HS-5 (cell line): ENCODE measurements at places on chromosomes 1 and 21.

DNA sequence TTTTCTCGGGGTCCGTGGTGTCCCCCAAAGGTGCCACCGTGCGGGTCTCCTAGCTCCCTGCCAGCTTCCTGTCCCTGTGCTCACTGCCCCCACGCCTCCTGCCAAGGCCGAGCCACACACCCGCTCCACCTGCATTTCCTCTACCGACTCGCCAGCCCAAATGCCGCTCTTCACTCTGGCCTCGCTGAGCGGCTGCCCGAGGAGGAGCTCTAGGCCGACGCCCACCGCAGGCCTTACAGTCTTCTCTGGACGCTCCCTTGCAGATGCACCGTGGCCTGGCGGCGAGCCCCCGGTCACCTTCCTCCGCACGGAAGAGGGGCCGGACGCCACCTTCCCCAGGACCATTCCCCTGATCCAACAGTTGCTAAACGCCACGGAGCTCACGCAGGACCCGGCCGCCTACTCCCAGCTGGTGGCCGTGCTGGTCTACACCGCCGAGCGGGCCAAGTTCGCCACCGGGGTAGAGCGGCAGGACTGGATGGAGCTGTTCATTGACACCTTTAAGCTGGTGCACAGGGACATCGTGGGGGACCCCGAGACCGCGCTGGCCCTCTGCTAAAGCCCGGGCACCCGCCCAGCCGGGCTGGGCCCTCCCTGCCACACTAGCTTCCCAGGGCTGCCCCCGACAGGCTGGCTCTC is 26.3 kb downstream of the FTCD start:
- no peak for DNase-seq

- DNase-seq = no peak
Observed at GRCh38 chr1:152228831-152229230, 4.8 kb upstream of the HRNR start.

DNA sequence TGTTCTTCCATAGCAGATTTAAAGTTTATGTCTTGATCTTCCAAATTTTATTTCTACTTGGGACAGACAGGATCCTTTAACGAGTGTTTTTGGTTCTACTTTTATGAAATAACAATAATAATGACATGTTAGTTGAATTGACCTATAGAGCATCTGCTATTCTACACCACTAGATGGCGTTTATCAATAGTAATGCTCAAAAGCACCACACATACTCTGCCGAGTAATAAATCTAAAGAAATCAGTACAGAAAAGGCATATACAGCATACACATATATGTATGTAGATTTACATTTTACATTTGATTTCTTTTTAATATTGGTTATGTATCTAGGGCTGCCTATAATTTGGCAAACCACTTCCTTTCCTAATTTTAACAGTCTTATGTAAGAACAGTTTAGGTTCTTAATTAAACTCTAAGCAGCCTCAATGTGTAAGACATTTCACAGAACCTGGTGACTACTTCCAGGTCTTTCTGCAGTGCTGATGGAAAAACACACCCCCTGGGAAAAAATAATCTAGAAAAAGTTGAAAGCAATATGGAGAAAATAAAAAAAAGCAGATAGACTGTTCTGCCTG is 5.9 kb upstream of the SIPA1L2 start:
- DNase-seq = no peak

DNA sequence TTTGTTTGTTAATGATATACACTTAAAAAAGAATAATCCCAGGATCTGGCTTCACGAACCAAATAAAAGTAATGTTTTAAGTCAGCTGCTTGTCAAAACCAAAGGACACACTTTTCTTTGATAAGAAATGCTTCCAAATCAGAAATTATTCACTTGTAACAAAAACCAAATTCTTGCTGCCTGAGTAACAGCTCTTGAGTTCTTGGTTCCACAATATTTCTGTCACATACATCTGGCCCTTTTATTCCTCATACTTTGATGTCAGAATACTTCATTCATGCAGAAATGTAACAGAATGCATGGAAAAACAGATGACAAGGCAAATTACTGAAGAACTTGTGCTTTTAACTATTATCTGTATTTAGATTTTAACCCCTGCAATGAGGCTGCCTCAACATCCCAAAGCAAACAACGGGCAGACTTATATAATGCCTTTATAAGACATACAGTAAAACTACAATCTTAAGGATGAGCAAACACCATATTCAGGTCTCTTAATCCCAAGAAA is 1.5 kb downstream of the VAMP4 start:
- no peak for DNase-seq

GRCh38 chr1:246506367-246506673 is 759 bp downstream of the SMYD3 start:
- DNase-seq = no peak

- DNase-seq = no peak
Observed at GRCh38 chr1:245772325-245772724, 617.5 kb downstream of the KIF26B start.

GRCh38 chr1:84691122-84691783 is 992 bp upstream of the SSX2IP start:
- no peak for DNase-seq

- no peak for DNase-seq
Observed at GRCh38 chr1:51310871-51311613, 19.3 kb downstream of the TTC39A start.

GRCh38 chr1:112255080-112255479 is 140.9 kb upstream of the CTTNBP2NL start:
- DNase-seq = peak; percentile 19

DNA sequence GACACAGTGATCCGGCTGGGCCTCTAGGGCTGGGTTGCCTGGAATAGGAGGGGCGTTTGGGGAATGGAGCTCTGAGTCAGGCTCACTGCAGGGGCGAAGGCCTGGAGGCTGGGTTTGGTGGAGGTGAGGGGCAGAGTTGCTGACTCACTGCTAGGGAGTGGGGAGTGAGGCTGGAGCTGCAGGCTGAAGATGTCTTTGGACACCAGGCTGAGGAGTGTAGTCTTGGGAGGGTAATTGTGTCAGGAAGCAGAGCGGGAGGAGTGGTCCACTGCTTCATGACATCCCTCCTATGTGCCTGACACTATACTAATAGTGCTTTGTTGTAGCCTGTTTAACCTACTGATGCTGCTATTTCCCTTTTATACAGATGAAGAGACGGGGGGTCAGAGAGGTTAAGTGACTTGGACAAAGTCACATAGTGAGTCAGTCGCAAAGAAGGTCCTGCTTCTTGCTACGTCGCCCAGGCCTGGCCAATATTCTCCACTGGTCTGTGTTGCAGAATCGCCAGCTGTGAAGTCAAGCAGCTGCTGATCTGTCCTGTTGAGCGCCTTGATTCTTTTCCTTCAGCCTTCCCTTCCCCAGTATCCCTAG is 13.6 kb downstream of the ACTL8 start:
- peak; percentile 74 for DNase-seq

DNA sequence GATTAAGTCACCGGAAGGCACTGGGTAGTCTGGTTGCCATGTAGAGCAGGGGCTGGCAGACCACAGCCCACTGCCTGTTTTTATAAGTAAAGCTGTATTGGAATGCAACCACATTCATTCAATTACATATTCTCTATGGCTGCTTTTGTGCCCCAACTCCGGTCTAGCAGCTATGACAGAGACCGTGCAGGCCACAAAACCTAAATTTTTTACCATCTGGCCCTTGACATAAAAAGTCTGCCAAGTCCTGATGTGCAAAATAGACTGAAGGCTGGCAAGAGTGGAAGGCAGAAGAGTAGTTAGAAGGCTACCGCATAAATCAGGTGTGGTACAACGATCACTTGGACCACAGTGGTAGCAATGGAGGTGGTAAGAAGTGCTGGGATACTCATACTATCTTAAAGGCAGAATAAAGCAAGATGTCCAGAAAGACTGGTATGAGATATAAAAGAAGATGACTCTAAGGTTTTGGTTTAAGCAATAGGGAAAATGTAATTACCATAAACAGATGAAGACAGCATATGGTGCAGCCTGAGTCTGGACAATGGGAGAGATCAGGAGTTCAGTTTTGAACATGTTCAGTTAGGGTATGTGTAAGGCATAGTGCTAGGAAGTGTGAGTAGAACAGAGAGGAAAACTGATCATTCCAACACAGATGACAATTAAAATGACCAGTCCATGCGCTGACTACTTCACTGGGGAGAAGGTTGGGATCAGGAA is 37.2 kb downstream of the EGLN1 start:
- DNase-seq = no peak

- no peak for DNase-seq
Observed at GRCh38 chr21:37574751-37575150, 208.2 kb downstream of the DYRK1A start.

- no peak for DNase-seq
Observed at GRCh38 chr1:201137579-201138310, 10.8 kb upstream of the ASCL5 start.

DNA sequence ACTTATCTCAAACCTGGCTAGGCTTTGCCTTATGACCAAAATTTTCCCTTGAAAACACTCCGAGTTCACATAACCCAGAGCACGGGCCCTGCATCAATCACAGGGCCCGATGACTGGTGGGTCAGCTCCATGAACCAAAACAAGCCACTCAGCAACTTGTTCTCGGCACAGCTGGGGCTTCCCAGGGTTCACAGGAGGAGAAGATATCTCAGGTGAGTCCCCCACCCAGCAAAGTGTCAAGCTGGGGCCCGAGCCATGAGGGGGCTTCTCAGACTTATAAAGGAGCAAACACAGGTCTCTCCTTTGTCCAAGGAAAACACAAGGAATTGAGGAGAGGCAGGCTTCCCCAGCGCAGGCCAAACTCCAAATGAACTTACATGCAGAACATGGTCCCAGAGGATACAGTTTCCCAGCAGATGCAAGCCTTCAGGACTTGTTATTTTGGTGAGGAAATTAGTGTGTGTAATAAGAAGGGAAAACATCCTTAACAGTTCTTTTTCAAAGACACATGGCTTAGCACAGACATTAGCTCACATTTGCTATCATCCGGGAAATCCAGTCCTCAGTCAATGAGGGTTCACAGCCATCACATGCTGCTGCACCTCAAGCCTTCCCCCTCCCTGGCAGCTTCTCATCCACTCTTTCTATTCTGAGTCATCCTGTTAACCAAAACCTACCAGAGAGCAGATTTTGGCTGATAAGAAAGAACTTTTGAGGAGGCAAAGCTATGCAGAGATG is 98.1 kb upstream of the NFIA start:
- no peak for DNase-seq

- no peak for DNase-seq
Observed at GRCh38 chr1:162206749-162207635, 137.5 kb downstream of the NOS1AP start.

DNA sequence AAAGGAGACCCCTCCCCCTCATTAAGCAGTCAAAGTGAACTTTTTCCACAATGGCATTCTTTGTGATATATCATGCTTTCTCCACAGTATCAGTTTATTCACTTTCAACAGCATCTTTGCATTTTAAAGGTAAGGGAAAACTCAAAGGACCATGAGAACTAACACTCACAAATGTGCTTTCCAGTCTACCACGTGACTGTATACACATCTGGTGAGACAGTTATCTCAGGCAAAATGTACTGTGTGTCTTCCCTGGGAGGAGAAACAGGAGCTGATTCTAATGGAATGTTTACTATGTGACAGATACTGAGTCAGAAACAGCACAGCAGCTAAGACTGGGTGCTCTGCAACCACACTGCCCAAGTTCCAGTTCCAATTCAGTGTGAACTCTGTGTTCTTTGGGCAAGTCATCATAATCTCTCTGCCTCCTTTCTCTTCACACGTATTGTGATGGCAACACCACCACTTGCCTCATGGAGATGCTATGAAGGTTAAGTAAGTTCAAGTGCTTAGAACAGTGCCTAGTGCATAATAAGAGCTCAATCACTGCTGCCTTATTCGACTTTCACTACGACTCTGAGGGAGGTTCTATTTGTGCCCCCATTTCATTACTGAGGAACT is 79.0 kb downstream of the SLC45A1 start:
- DNase-seq = peak; percentile 97

DNA sequence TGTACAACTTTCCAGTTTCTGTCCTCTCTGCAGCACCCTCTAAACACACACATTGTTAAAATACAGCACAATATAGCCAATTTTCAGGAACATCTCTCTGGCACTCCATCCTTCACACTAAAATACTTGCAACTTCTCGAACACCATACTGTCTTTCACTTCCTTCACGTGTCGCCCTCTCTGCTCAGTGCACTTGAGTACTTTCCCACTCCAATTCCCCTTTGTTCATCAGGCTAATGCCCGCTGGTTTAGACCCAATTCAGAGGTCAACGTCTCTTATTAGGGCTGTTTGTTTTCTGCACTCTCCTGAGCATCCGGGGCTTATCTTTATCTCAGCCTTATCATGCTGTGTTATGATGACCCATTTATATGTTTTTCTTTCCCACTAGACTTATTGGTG is 238.2 kb upstream of the SGIP1 start:
- no peak for DNase-seq

- DNase-seq = no peak
Observed at GRCh38 chr1:93516164-93516563, 68.2 kb downstream of the FNBP1L start.

DNA sequence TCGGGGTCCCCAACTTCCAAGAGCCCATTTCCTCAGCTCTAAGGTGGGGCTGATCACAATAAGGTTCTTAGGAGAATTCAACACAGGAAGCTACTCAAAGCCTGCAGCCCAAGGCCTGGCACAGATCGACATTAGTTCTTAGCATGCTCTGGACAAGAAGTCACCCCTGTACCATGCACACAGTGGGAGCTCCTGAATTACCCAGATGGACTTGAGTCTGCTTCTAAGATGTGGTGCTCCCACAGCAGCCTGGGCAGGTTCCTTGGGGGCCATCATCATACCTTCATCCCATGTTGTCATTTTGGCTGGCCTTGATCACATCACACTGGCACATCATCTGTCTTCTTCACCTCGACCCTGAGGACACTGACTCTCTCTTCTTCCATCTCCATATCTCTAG is 153.3 kb upstream of the VAMP3 start:
- DNase-seq = no peak

DNA sequence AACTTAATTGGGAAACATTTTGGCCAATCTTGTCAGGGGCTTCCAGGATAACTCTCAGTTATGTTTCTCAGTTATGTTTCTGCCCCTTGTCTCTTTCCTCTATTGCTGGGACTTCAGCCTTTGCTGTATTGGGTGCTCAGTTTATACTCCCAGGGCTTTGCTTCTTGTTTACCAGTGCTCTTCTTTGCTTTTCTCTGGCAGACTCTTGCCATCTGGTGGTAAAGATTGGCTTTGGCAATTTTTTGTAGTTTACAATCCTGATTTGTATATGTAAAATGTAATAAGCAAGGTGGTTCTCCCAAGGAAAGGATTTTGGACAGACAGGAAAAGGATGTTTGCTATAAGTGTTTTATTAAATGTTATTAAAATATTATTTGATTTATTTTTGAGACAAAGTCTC is 37.9 kb downstream of the FABP3 start:
- DNase-seq = peak; percentile 14
